ENCODE measurements at places on chromosomes 3 and 15. TPM values are rescaled to one million over a fixed set of nuclear protein-coding genes. Genes with fewer than 3 reads are reported as not detected.
A peak's percentile ranks its signal among the peaks of the same experiment; 100 is the strongest.

DNA sequence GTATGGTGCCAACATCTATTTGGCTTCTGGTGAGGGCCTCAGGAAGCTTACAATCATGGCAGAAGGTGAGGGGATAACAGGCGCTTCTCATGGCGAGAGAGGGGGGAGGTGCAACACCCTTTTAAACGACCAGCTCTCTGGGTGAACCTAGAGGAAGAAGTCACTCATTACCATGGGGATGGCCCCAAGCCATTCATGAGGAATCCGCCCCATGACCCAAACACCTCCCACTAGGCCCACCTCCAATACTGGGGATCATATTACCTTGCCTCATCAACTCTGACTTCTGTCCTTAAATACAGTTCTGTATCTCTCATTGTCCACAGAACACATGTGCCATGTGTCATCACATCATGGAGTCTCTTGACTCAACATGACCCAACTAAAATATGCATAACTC, 37.5 kb upstream of the CLRN1 start:
- peaks cover 7% of the 10 kb centered on the region for H3K27me3 ChIP-seq
- DNase-seq, result no peak
- no peaks in the 10 kb centered on the region for H3K36me3 ChIP-seq
- no peak overlapping the region for H3K27ac ChIP-seq
- no peaks in the 10 kb centered on the region for H3K4me1 ChIP-seq

GRCh38 chr3:19702416-19703078, 231.5 kb downstream of the EFHB start:
- DNase-seq, result no peak
- H3K36me3 ChIP-seq, result no peaks in the 10 kb centered on the region
- H3K4me1 ChIP-seq, result no peaks in the 10 kb centered on the region
- no peaks in the 10 kb centered on the region for H3K27me3 ChIP-seq

GRCh38 chr15:92012368-92012629, 158.8 kb downstream of the SLCO3A1 start:
- DNase-seq, result no peak
- peak overlapping the region; percentile 34 for H3K4me3 ChIP-seq
- no peaks in the 10 kb centered on the region for H3K27me3 ChIP-seq
- H3K27ac ChIP-seq, result peak overlapping the region; percentile 66
- H3K4me1 ChIP-seq, result peaks cover 82% of the 10 kb centered on the region
- H3K36me3 ChIP-seq, result no peaks in the 10 kb centered on the region

DNA sequence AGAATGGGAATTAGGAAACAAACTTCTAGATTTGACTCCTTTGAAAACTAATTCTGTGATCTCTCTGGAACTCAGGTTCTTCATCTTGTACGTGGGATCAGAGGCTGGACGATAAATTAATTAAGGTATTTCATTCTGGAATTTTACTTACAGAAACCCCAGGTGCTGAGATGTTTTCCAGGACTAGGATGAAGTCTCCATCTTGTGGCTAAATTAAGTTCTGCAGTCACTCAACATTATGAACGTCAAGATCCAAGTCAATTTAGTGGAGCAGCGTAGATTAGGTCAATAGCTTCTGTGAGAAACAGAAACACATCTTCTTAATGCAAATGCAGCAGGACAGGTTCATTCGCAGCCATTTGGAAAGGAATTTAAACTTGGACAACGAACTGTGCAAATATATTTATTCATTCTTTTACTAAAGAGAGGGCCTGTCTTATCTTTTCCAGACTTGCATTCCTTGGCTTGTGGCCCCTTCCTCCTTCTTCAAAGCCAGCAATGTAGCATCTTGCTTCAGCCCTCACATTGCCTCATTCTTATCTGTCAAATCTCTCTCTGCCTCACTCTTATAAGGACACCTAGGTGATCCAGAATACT, 26.7 kb upstream of the TMC3 start:
- no peaks in the 10 kb centered on the region for H3K4me1 ChIP-seq
- no peaks in the 10 kb centered on the region for H3K36me3 ChIP-seq
- no peak for DNase-seq
- no peak overlapping the region for H3K4me3 ChIP-seq
- H3K27ac ChIP-seq, result no peak overlapping the region

- no peaks in the 10 kb centered on the region for H3K27me3 ChIP-seq
- no peak overlapping the region for H3K4me3 ChIP-seq
- H3K36me3 ChIP-seq, result no peaks in the 10 kb centered on the region
- DNase-seq, result peak; percentile 57
- peaks cover 48% of the 10 kb centered on the region for H3K4me1 ChIP-seq
Measured at GRCh38 chr3:72246685-72247084, 461.7 kb upstream of the PROK2 start.

- no peaks in the 10 kb centered on the region for H3K27me3 ChIP-seq
- H3K4me1 ChIP-seq, result peaks cover 95% of the 10 kb centered on the region
- H3K27ac ChIP-seq, result peak overlapping the region; percentile 87
- DNase-seq, result no peak
- H3K4me3 ChIP-seq, result no peak overlapping the region
- no peaks in the 10 kb centered on the region for H3K36me3 ChIP-seq
Measured at GRCh38 chr15:41961001-41961518, 11.3 kb downstream of the EHD4 start.

DNA sequence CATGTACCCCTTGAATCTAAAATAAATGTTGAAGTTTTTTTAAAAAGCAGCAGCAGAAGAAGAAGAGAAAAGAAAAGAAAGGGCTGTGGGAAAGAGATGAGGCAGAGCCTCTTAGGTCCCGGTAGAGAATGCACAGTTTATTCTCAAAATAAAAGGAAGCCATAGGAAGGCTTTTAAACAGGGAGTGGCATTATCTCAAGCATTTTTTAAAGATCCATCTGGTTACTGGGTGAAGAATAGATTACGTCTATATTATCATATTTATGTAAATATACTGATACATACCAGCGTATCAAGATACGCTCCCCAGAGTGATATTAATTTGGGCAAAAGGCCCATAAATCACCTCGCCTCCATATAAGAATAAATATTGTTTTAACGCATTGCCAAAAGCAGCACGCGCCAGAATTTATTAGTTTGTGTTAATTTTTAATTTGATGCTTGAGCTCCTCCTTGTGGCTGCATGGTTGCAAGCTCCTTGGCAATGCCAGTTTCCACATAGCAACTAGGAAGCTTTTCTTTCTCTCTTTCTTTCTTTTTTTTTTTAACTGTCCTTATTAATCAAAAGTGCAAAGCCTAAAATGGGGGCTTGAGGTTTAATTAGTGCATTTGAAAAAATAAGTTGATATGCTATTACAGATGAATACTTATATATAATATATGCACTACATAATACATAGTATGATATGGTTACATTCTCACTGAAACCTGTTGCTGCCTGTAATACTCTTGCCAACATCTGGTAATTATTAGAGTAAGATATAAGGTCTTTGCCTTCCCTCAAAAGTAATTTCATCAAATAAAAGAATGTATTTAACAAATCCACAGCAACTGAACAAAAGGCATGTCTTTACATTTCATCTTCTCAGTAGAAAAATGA, 242.8 kb upstream of the UBE2E2 start:
- H3K4me3 ChIP-seq, result no peak overlapping the region
- no peaks in the 10 kb centered on the region for H3K36me3 ChIP-seq
- no peak overlapping the region for H3K27ac ChIP-seq
- H3K27me3 ChIP-seq, result no peaks in the 10 kb centered on the region
- H3K4me1 ChIP-seq, result no peaks in the 10 kb centered on the region

GRCh38 chr3:48451270-48451669, 4.7 kb downstream of the ATRIP start:
- H3K36me3 ChIP-seq, result peaks cover 53% of the 10 kb centered on the region
- H3K27me3 ChIP-seq, result no peaks in the 10 kb centered on the region
- DNase-seq, result no peak
- H3K27ac ChIP-seq, result no peak overlapping the region
- H3K4me3 ChIP-seq, result no peak overlapping the region

- H3K4me1 ChIP-seq, result peaks cover 10% of the 10 kb centered on the region
- peaks cover 46% of the 10 kb centered on the region for H3K27me3 ChIP-seq
- no peaks in the 10 kb centered on the region for H3K36me3 ChIP-seq
- no peak for DNase-seq
- no peak overlapping the region for H3K4me3 ChIP-seq
Measured at GRCh38 chr3:126538966-126539365, 15.0 kb downstream of the CHST13 start.

- DNase-seq, result no peak
- no peak overlapping the region for H3K4me3 ChIP-seq
- no peaks in the 10 kb centered on the region for H3K27me3 ChIP-seq
- peak overlapping the region; percentile 48 for H3K27ac ChIP-seq
- H3K36me3 ChIP-seq, result no peaks in the 10 kb centered on the region
Measured at GRCh38 chr3:56796202-56796601, 5.5 kb downstream of the ARHGEF3 start.

DNA sequence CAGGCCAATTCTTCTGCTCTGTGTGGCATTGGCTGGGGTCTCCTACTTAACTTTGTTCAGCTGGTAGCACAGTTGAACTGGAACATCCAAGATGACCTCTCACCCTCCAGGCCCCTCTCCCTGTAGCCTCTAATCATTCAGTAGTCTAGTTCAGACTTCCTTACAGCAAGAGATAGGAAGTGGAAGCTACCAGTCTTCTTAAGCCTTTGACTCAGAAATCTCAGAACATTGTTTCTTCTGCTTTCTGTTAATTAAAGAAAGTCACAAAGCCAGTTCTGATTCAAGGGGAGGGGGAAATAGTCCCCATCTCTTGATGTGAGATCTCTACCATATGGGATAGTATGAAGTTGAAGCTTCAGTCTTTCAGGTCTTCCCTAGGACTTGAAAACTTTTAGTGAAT, 18.8 kb upstream of the SACM1L start:
- H3K27ac ChIP-seq, result peak overlapping the region; percentile 64
- no peaks in the 10 kb centered on the region for H3K27me3 ChIP-seq
- no peak overlapping the region for H3K4me3 ChIP-seq
- DNase-seq, result no peak

GRCh38 chr3:97822359-97822775, 556 bp downstream of the CRYBG3 start:
- no peaks in the 10 kb centered on the region for H3K36me3 ChIP-seq
- H3K27me3 ChIP-seq, result no peaks in the 10 kb centered on the region
- H3K4me1 ChIP-seq, result peaks cover 62% of the 10 kb centered on the region
- peak overlapping the region; percentile 92 for H3K4me3 ChIP-seq

- no peaks in the 10 kb centered on the region for H3K36me3 ChIP-seq
- no peaks in the 10 kb centered on the region for H3K27me3 ChIP-seq
- no peak overlapping the region for H3K4me3 ChIP-seq
- DNase-seq, result no peak
- H3K4me1 ChIP-seq, result peaks cover 12% of the 10 kb centered on the region
Measured at GRCh38 chr3:115428841-115429240, 194.5 kb upstream of the GAP43 start.

DNA sequence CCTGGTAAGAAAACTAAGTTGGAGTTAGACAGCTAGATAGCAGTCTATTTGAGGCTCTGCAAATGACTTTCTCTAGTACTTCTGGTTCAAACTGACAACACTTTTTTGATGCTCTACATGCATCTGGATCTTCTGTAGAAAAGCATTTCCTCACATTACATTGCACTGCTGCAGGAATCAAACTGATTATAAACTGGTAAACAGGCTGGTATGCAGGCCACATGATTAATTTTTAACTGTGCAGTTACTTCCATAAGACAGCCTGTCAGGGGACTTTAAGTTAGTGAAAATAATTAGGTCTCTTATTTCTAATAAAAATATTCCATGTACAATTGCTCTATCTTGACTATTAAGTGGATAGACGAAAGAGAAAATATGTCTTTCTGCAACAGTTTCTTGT, 550.0 kb upstream of the ALCAM start:
- no peaks in the 10 kb centered on the region for H3K27me3 ChIP-seq
- H3K27ac ChIP-seq, result no peak overlapping the region
- no peaks in the 10 kb centered on the region for H3K4me1 ChIP-seq
- no peaks in the 10 kb centered on the region for H3K36me3 ChIP-seq

GRCh38 chr3:71111784-71112440, 471.6 kb downstream of the FOXP1 start:
- no peaks in the 10 kb centered on the region for H3K27me3 ChIP-seq
- peaks cover 15% of the 10 kb centered on the region for H3K36me3 ChIP-seq
- H3K27ac ChIP-seq, result no peak overlapping the region
- H3K4me1 ChIP-seq, result peaks cover 49% of the 10 kb centered on the region

DNA sequence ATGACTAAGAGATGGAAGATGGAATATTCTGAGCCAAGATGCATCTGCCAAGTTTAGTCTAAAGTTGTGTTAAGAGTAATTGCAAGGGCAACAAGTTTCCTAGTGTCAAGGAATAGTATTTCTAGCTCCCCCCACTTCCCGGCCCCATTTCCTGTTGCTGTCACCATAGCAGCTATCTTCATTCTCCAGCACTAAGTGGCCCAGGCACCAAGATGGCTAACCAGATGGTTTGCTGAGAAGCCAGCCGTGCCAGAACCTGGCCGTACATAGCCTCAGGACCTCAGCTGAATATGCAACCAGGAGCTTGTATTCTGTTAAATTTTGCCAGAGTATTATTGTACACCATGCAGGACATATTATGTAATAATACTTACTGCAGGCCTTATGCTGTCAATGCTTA, 108.8 kb upstream of the UMPS start:
- no peak for DNase-seq
- H3K4me3 ChIP-seq, result no peak overlapping the region
- no peaks in the 10 kb centered on the region for H3K27me3 ChIP-seq
- H3K36me3 ChIP-seq, result no peaks in the 10 kb centered on the region

DNA sequence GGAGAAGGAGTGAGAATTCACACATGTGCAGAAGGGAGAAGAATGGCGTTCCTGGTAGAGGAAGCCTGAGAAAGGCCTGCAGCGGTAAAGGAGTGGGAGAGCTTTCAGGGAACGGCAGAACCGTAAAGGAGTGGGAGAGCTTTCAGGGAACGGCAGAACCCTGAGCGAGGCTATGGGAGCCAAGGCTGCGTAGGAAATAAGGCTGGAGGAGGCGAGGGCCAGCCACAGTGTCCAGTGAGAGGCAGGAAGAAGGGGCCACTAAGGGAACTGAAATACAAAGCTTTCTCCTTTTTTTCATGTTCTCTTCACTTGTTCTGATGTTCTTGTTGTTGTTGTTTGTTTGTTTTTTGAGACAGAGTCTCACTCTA, 41.6 kb downstream of the GOLGA6L10 start:
- H3K4me3 ChIP-seq, result no peak overlapping the region
- DNase-seq, result no peak
- no peaks in the 10 kb centered on the region for H3K36me3 ChIP-seq
- no peaks in the 10 kb centered on the region for H3K4me1 ChIP-seq

DNA sequence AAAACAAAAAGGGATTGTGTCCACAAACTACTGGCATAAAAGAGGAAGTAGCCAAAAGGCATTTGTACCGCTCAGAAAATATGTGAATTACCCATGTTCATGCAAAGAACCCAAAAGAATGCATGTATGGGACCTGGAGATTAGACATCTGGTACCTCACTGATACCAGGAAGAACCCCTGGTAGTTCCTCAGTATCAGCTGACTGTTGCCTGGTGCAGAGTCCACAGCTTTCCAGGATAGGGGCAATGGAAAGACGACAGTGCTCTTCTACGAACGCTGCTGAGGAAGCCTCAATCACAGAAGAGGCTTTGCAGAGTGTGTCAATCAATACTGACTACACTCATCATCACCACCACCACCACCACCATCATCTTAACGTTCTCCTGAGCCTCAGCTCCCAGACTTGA, 63.3 kb downstream of the ATP8B4 start:
- no peak overlapping the region for H3K4me3 ChIP-seq
- no peaks in the 10 kb centered on the region for H3K36me3 ChIP-seq
- H3K27me3 ChIP-seq, result no peaks in the 10 kb centered on the region
- no peak for DNase-seq
- peak overlapping the region; percentile 73 for H3K27ac ChIP-seq

Gene BTLA
- total RNA-seq, result not detected

Gene RTP3
- not detected for total RNA-seq

Gene CORO2B
- total RNA-seq, result 5.0 TPM

Gene TERC
- total RNA-seq, result 3.8 TPM

Gene SUSD5
- total RNA-seq, result 0.80 TPM
